ENCODE measurements at places on chromosomes 2 and 18. TPM values are rescaled to one million over a fixed set of nuclear protein-coding genes. Genes with fewer than 3 reads are reported as not detected.

Gene SMARCAL1
- 14.6 TPM for total RNA-seq

Gene MAP2
- 1.5 TPM for total RNA-seq

Gene ERMN
- total RNA-seq = 0.06 TPM

Gene GPBAR1
- not detected for total RNA-seq

Gene ALPG
- total RNA-seq = not detected

Gene DNAJC27
- total RNA-seq = 1.8 TPM

Gene DUSP19
- total RNA-seq = 1.2 TPM

Gene SPRED2
- 15.4 TPM for total RNA-seq

Gene PPP1R1C
- total RNA-seq = not detected

Gene MC4R
- not detected for total RNA-seq

Gene ASAP2
- total RNA-seq = 24.0 TPM

Gene ST3GAL5
- total RNA-seq = 1.2 TPM

Gene MYO7B
- 1.3 TPM for total RNA-seq

Gene TUBA3E
- 11.1 TPM for total RNA-seq

Gene EPB41L5
- 4.0 TPM for total RNA-seq

Gene ADRA2B
- not detected for total RNA-seq

Gene SATB2
- total RNA-seq = 14.5 TPM

Gene IL37
- not detected for total RNA-seq

Gene SERPINB2
- 0.27 TPM for total RNA-seq

Gene DNMT3A
- 3.3 TPM for total RNA-seq

Gene SLC5A7
- not detected for total RNA-seq

Gene DNAJC10
- 84.6 TPM for total RNA-seq
